Activated T-helper 1 cell treated with Interleukin-2 at 50 U/mL for 16 hours (primary cell): ENCODE measurements at places on chromosomes 7 and 10.

DNA sequence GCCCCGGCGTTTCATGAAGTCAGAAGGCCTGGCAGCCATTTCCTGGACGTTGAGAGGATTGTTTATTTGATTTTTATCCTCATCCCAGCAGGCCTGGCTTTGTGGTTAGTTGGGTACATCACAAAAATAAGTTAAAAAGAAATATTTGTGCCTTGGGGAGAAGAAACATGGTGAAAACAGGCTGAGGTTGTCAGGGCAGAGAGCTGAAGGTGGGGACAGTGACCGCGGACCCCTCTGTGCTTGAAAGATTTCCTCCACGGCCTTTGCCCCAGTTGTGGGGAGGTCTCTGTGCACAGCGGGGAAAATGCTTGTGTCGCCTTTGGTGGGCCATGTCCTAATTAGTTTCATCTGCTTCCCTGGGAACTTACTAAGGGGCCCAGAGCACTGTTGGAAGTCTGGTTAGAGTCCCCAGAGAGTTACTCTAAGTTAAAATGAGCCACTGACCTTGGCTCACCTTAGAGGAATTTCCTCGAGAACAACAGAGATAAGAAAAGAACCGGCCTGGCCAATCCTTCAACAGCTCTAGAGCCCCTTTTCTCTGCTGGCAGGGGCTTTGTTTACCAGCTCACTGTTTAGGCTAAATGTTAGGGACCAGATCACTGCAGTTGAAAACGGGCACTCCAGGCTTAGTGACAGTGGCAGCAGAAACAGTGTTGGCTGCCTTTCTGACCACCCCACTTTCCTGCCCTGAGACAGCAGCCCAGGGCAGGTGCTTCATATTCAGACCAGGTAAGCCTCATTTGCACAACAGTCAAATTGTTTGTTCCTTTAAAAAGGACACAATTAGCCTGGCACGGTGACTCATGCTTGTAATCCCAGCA, 37.9 kb downstream of the CRCP start:
- no peak for DNase-seq

GRCh38 chr10:65358565-65358964, 1567.3 kb upstream of the LRRTM3 start:
- DNase-seq: no peak

DNA sequence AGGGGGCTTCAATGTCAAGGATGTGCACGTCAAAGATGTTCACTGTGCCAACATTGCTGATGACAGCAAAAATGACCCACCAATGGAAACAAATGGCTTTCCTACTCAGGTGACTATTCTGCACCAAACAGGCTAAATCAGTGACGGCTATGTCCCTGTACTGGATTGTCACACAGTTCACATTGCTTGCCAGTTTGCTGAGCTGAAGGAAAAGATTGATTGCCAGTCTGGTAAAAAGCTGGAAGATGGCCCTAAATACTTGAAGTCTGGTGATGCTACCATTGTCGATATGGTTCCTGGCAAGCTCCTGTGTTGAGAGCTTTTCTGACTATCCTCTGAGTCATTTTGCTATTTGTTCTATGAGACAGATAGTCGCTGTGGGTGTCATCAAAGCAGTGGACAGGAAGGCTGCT, 202.2 kb upstream of the ETV1 start:
- no peak for DNase-seq

- DNase-seq: no peak
These were observed 6.2 kb upstream of the GRID1 start for GRCh38 chr10:86372784-86373239.

DNA sequence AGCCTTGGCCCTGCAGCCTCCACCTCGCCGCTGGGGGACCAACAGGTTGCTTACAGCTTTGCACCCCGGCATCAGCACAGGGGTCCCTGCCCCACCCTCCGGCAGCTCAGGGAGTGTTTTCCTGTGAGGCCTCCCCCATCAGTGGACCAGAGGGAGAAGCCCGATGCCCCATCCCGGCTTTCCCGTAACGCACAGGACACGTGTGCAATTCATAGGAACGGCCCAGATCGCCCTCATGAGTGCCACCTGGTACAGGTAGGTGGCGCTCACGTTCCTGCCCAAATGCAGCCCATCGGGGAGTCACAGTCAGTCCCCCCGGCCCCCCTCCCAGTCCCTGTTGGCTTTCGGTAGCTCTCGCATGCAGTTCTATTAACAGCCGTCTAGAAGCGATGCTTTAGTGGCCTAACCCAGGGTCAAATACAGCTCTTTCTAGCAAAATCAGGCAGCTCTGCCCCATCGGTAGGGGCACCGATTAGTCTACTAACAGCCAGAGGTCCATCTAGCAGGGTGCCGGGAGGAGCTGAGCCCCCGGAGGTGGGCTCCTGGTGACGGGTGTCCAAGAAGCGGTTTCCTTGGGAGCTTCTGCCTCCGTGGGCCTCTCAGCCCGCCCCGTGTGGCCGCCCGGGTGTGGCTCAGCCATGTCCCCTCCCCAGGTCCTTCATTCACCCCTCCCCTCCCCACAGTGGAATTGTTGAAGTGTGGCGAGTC, 48.4 kb upstream of the GTF2IRD1 start:
- DNase-seq: no peak

GRCh38 chr7:2689951-2690705, 2.1 kb downstream of the AMZ1 start:
- no peak for DNase-seq

DNA sequence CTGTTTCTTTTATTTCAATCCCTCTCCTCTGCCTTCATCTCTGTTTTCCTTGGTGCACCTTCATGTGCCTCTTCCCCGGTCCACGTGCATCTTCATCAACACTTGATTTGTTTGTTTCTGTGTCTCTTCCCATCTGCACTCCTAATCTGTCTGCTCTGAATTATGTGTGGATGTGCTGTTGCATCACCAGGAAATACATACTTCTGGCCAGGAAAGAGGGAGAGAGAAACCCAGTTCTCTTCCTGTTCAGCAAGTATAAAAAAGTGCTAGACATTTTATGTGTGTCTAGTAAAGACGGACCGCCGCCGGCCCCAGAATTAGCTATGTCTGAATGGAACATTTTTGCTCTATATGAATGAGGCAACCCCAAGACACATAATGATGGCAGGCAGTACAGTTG, 93.8 kb downstream of the CALD1 start:
- no peak for DNase-seq

DNA sequence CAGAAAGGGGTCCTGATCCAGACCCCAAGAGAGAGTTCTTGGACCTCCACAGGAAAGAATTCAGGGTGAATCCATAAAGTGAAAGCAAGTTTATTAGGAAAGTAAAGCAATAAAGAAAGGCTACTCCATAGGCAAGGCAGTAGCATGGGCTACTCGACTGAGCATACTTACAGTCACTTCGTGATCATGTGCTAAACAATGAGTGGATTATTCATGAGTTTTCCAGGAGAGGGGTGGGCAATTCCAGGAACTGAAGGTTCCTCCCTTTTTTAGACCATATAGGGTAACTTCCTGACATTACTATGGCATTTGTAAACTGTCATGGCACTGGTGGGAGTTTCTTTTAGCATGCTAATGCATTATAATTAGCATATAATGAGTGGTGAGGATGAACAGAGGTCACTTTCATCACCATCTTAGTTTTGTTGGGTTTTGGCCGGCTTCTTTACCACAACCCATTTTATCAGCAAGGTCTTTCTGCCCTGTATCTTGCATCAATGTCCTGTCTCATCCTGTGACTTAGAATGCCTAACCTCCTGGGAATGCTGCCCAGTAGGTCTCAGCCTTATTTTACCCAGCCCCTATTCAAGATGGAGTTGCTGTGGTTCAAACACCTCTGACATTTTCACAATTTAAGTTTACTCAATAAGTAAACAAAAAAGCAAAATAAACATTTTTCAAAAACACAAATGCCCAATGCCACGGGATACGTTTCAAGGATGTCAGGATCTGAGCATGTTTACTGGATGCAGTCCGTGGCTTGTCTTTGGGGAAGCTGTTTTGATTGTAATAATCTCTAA, 37.0 kb downstream of the ALOX5 start:
- DNase-seq: no peak

DNA sequence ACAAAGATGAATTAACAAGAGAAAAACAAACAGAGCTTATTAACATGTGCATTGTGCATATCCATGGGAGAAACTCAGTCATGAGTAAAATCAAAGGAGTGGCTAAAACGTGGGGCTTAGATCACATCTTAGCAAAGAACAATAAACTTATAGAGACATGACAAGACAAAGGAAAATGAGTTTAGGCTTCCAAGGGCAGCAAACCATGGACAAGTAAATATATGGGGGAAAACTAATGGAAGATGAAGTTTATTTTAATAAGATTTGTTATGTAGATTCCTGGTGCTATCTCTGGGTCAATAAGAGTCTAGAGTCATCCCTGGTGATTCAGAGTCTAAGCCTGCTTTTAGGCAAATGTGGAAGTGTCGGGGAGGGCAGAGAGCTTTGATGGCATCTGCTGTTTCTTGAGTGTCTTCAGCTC, 87.2 kb upstream of the PLPP4 start:
- DNase-seq: no peak

GRCh38 chr7:105776068-105776790, 100.2 kb downstream of the ATXN7L1 start:
- DNase-seq: no peak

DNA sequence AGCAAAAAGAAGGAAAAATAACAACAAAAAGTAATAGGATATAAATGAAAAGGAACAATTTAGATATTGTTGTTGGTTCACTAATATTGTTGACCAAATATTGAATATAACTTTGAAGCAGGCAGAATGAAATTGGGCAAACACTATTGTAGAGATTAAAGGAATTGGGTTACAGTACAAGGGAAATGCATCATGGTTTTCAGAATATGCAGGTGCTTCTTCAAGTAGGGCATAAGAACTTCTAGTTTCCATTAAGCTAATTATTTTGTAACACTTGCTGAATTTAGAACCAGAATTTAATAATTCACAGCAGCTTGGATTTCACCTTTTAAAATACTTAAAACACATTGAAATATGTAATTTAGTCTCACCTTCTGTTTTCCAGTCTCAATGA, 36.5 kb downstream of the RPA3 start:
- no peak for DNase-seq

GRCh38 chr7:22482503-22482902, 17.5 kb downstream of the STEAP1B start:
- DNase-seq: no peak

- DNase-seq: no peak
These were observed 3.3 kb downstream of the REPIN1 start for GRCh38 chr7:150371996-150372270.

DNA sequence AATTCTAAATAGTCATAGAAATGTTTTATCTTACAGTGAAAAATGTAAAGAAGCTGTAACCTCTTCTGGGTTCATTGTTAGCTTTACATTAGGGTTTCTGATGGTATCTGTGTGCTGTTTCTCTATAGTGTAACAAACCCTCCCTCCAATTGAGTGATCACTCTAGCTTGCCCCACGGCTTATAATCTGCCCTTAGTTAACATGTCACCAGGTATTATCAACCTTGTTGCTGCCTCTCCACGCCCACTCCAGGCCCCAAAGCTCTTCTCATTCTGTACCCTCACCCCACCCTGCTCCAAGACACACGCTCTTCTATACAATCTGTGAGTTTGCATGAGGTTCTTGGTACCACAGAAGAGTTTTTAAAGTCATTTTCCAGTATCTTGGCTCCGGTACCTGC, 139.4 kb downstream of the ARID5B start:
- no peak for DNase-seq

- no peak for DNase-seq
These were observed 34.9 kb upstream of the STEAP1 start for GRCh38 chr7:90119178-90119971.

DNA sequence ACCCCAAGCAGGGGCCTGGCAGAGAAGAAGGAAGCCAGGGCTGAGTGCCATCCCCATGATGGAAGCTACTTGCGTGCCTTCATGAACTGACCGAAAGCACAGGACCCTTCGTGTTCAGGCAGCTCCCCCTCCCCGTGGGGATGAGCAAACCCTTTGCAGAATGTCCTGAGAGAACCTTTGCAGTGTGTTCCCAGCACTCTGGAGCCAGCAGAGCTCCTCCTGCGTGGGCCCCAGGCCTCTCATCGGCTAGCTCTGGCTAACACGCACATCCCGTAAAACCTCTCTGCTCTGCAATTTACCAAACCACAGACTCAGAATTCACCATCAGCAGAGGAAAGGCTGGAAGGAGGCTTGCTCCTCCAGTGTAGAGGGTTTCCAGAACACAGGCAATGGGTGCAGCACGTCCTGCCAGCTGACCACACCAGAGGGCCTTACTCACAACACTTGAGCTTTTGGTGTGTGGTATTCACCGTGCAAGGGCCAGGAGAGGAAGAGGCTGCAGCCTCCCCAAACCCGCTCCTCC, 3.1 kb downstream of the SH3PXD2A start:
- DNase-seq: no peak

DNA sequence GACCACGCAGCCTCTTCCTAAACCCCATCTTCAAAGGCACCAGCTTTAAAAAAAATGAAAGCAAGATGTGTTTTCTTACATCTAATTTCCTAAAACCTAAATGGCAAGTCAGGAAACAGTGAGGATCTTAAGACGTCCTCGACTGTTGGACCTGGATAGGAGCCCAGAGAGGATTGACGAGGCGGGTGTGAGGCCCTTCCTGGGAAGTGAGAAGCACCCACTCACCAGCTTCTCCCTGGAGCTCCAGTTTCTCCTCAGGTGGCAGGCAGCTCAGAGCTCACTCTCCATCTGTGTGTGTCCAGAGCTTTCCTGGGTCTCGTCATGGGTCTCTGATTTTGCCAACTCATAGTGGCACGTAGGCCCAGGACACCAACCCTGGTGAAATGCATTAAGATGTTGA, 614.0 kb upstream of the AUTS2 start:
- no peak for DNase-seq

- DNase-seq: no peak
These were observed 126.8 kb upstream of the ODAD2 start for GRCh38 chr10:28125701-28126100.

DNA sequence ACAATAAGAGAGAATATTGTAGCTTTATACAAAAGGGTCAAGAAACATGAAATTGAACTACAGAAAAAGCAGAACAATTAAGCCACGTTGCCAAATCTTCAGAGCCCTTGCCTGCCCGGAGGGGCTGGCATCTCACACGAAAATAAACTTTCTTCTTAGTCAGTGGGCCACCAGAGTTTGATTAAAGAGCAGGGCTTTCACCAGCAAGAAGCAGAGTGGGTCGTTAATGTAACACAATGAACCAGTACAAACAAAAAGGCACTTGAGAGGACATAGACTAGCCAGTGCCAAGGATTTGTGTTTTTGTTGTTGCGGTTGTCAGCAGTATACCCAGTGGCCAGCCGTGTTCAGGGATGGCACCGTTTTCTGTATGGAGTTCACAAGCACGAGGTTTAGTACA, 155.4 kb downstream of the NRP1 start:
- DNase-seq: no peak
